ENCODE measurements at places on chromosomes 4 and X. TPM values are rescaled to one million over a fixed set of nuclear protein-coding genes. Genes with fewer than 3 reads are reported as not detected.

The CHIC2 gene
- total RNA-seq = 9.8 TPM

The NAA11 gene
- not detected for total RNA-seq

The F9 gene
- total RNA-seq = not detected

The SLC25A5 gene
- 454 TPM for total RNA-seq

The ACOT9 gene
- total RNA-seq = 73.4 TPM

The DYNLT3 gene
- total RNA-seq = 5.7 TPM

The IGSF1 gene
- 12.5 TPM for total RNA-seq

The PAGE5 gene
- not detected for total RNA-seq

The ANOS1 gene
- total RNA-seq = 54.9 TPM

The SH3RF1 gene
- 15.3 TPM for total RNA-seq

The OTUD6A gene
- 0.18 TPM for total RNA-seq

DNA sequence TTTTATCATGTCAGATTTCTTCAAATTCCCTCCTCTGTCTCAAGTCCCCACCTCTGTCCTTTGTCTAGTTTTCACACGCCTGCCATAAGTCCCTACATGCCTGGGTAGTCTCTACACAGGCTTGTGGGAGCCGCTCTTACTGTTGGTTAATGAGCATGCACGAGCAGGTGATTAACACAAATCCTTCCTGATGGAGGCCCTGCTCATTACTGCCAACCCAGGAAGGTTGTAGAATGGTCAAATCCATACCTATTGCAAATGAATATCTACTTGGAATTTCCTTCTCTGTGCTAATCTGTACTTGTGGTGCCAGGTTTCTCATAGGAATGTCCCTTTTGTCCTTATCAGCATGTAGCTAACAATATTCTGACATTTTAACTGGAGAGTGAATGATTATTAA, 208.4 kb upstream of the HDX start:
- no peak for DNase-seq

DNA sequence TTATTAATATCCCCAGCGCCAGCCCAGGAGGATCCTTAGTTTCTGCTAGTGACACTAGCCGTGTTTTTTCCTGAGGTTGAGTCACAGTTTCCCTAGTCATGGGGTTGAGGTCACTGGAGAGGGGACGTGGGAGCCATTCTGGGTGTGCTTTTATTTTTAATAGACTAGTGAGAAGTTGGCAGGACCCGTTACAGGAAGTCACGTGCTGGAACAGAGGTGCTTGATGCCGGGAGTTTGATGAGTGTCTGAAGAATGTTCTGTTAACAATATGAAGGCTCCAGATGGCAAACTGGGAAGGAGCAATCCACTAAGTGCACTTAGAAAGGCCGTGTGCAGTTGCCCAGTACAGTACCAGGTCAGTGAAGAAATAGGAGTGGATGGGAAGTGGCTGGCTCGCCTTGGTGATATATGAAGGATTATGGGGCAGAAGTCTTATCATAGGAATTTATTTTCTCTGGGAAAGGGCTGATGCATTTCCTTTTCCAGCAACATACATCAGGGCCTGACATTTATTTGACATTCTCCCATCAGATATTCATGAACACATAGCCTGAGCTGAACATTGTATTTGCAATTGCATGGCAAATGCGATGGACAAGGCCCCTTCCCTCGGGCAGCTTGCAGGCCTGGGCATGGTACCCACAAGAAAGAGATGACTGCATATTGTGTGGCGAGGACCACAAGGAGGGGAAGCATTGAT, 291.8 kb downstream of the FBXW7 start:
- DNase-seq = no peak

DNA sequence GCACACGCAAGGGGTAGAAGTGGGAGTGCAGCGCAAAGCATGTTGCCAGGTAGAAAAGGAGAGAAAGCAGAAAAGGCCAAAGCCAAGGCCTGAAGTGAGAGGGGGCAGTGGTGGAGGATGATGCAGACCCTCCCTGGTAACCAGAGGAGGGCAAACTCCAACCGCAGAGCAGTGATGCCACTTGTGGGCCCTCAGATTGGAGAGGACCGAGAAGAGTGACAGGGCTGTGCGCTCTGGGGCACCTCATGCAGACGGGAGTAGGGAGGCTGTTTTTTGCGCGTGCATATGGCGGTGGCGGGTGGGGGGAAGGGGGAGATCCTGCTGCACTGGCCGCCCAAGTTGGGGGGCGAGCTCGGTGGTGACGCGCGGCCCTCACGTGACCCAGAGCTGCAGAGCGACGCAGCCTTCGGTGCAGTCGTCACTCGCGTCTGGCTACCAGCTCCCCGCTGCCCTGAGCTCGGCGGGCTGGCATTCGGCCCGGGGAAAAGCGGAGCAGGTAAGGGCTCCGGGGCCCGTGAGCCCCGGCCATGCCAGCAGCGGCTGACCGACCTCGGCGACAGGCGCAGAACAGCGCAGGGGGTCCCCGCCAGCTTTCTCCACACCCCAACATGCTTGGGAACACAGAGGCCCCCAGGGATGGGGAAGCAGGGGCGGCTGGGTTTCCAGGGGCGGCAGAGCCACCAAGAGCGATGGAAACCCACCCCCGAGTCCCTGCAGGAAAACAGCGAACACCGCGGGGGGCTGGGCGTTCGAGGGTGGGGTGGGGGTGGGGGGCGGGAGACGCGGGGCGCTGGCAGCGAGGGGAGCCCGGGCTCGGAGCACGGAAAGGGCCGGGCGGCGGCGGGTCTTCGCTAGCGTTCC, at the start of gene BEX3:
Gene BEX3 (plus strand): TSS at position 421 of the 861 bp plus-strand sequence. CDS start 984 bp downstream, outside the sequence.
- peak; percentile 93 for DNase-seq

DNA sequence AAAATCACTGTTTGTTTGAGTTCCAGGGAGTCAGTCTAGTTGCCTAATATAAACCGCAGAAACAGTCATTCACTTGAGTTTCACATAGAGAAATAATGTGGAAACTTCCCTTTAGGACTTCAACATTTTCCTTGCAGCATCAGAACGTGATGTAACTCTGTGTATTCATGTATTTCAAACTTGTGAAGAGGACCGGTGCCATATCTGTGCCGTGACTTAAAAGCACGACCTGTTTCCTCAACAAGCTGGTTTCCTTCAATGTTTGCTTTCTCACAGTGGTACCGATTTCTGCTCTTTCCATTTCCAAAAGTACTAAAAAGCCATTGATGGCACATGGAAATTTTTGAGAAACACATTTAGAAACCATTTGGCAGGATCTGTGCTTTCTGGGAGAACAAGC, 166.6 kb upstream of the RAPGEF2 start:
- DNase-seq = no peak

DNA sequence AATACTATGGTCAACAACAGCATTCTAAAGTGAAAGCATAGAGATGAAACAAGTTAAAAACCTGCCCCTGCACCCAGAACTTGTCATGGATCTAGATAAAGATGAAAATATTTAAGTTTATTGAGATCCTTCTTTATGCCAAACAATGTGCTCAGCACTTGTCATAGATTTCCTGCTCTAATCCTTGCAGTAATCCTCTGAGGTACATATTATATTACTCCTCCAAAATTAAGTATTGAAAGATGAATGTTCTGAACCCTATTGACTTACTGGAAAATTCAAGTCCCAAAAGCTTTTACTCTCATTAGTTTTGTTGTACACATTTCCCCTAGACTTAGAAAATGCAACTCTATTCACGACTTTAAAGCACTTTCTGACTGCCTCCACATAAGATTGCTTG, 35.6 kb downstream of the CAMK2D start:
- DNase-seq = no peak

DNA sequence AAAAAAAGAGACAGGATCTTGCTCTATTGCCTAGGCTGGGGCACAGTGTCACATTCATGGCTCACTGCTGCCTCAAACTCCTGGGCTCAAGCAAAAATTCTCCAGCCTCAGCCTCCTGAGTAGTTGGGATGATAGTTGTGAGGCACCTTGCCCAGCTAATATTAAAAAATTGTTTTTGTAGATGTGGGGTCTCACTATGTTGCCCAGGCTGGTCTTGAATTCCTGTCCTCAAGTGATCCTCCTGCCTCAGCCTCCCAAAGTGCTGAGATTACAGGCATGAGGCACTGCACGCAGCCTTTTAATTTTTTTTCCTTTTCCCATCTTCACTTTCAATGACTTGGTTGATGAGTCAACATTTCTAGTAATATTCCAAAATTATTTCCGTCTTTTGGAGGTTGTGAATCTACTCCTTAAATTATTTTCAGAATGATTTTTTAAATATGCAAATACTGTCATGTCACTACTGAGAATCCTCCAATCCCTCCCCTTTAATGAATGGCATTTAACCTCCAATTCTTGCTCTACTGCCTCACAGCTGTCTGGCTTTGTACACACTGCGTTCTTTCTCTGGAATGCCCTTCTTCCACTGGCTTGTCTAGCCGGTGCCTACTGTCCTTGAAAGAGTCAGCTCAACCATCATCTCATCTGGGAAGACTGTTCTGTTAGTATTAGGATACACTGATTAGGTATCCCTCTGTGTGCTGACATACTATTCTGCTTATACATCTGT, 27.5 kb upstream of the DCTD start:
- DNase-seq = no peak

DNA sequence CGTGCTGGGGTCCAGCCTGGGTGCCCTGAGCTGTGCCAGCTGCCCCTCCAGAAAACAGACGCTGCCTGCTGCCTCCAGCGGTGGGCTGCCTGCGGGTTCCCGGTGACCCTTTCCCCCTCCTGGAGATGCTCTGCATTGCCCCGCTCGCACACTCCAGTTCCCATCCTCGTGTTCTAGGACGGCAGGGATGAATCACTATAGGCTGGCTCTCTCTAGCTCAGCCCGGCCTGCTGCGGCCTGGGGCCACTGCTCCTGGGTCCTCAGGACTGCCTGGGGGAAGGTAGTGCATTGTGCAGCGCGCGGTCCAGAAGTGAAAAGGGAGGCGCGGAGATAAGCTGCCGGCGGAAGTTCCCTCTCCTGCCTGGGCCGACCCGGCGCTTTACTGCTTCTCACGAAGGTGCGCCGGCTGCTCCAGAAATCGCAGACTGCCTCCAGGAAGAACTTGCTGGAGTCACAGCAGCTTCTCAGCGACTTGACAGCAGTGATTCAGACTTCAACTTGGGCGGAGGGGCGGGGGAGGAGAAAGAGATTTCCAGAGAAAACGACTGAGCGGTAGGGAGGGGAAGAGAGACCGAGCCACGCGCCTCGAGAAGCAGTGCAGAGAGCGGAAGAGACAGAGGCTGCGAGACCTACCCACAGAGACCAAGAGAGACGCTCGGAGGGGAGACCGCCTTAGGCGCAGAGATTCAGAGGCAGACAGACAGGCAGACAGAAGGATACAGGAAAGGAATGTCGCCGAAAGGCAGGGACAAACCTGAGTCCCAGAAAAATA, 6.7 kb upstream of the MSX1 start:
- peak; percentile 72 for DNase-seq

DNA sequence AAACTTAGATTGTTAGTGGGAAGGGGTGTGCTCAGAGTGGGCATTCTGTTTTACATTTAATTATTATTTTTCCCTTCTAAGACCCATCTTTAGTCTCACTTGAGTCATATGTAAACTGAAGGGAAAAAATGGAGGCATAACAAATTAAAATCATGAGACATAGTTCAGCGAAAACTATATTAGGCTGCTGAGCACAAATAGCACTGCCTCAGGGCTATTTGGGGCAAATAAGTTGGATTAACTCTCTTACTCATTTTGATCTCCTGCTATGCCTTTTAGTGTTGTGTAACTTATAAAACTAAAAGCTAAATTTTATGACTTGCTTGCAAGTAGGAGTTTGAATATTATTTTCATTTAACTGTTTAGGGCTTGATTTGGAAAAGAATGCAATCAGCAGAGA, 1329.2 kb upstream of the PCDH7 start:
- no peak for DNase-seq

DNA sequence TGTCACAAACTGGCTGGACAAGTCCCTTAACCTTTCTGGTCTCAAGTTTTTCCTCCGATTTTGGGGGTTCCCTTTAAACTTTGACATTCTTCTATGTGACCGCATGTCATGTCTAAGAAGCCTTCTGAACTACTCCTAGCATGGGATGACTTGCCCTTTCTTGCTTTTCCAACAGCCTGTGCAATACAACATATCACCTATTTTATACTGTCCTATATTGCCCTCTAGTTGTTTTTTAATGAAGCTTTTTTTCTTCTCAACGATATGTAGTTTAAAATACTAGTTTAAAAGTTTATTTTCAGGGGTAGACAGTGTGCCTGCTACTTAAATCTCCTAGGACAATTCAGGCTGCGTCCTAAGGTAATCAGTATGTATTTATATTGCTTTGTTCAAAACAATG, 1.0 kb upstream of the IGBP1 start:
- DNase-seq = no peak

- peak; percentile 73 for DNase-seq
Observed at GRCh38 chr4:183099537-183100297, 660 bp downstream of the WWC2 start.

GRCh38 chrX:43735957-43736356, 79.9 kb downstream of the MAOA start:
- no peak for DNase-seq

GRCh38 chrX:131918839-131919238, 104.3 kb upstream of the STK26 start:
- no peak for DNase-seq

GRCh38 chr4:79788884-79789283, 284.1 kb downstream of the ANTXR2 start:
- DNase-seq = no peak

GRCh38 chr4:14743172-14743571, 259.1 kb upstream of the CPEB2 start:
- DNase-seq = no peak

GRCh38 chr4:174430576-174430975, 91.7 kb downstream of the HPGD start:
- no peak for DNase-seq

DNA sequence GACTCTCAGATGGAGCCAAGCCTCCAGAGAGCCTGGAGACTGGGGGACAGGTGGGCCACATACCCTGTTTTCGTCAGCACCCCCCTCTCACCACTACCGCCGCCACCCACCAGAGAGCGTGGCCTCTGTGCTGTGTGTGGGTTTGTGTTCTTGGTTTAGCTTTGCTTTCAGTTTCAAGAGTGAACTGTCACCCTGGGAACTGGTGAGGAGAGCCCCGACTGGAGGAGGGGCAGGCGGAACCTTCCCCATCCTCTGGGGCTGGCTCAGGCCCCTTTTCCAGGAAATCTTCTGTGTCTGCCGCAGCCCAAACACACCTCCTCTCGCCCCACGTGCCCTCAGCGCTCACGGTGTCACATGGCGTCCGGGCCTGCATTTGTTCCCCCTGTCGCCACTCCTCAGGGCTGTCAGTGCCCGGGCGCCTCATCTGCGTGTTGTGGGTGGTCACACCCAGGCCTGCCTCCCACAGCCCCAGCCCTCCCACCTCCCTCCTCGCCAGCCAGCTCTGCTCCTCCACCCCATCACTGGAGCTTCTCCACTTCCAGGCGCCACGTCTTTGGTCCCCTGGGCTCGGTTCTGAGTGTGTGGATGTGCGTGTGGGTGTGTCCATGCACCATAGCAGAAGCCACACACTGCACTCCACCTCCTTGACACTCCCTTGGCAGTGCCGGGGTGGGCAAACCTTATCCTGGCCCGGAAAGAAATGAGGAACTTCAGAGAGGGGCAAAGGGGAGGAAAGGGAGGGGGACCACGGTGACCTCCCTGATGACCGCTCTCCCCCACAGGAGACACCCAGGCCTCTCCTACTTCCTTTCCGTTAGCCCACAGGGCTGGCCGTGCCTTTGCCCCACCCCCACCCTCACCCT, 27.8 kb downstream of the ELF4 start:
- no peak for DNase-seq
